Lower lobe of right lung (tissue), 2 donors: ENCODE measurements at places on chromosomes 3 and 15.

GRCh38 chr3:76565496-76566210 is 474.2 kb upstream of the ROBO2 start:
- no peak overlapping the region for H3K27ac ChIP-seq
- H3K4me1 ChIP-seq = no peaks in the 10 kb centered on the region
- no peak overlapping the region for H3K4me3 ChIP-seq
- H3K27me3 ChIP-seq = no peaks in the 10 kb centered on the region
- no peak for DNase-seq

GRCh38 chr3:145370870-145371269 is 790.1 kb downstream of the PLOD2 start:
- H3K27ac ChIP-seq = no peak overlapping the region
- H3K27me3 ChIP-seq = no peaks in the 10 kb centered on the region
- H3K36me3 ChIP-seq = no peaks in the 10 kb centered on the region

DNA sequence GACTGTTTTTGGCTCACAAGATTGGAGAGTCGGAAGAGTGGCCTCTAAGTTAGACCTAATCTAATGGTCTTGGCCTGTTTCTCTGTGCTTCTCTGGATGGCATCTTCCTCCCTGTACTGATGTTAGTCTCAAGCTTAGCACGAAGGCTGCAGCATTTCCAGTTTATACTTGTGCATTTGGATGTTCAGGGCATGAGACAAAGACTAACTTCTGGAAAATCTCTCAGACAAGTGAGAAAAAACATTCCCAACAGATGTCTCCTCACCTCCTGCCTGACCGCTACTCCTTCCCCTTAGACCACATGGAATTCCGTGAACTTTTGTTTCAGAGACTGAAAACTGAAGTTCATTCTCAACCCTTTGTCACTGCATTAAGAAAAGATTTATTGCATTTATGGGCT is 410.8 kb upstream of the MCTP2 start:
- H3K27me3 ChIP-seq = no peaks in the 10 kb centered on the region
- no peak overlapping the region for H3K27ac ChIP-seq
- no peak overlapping the region for H3K4me3 ChIP-seq
- no peaks in the 10 kb centered on the region for H3K36me3 ChIP-seq
- H3K4me1 ChIP-seq = no peaks in the 10 kb centered on the region

GRCh38 chr15:92636401-92636907 is 19.1 kb downstream of the FAM174B start:
- peak overlapping the region; percentile 77 for H3K27ac ChIP-seq
- no peaks in the 10 kb centered on the region for H3K36me3 ChIP-seq
- no peak for DNase-seq
- H3K27me3 ChIP-seq = no peaks in the 10 kb centered on the region
- peaks cover 33% of the 10 kb centered on the region for H3K4me1 ChIP-seq

GRCh38 chr15:93087825-93088199 is 1.2 kb downstream of the RGMA start:
- peak overlapping the region; percentile 52 for H3K4me3 ChIP-seq
- peaks cover 57% of the 10 kb centered on the region for H3K27me3 ChIP-seq
- no peak overlapping the region for H3K27ac ChIP-seq
- DNase-seq = peak; percentile 73
- H3K4me1 ChIP-seq = peaks cover 17% of the 10 kb centered on the region

DNA sequence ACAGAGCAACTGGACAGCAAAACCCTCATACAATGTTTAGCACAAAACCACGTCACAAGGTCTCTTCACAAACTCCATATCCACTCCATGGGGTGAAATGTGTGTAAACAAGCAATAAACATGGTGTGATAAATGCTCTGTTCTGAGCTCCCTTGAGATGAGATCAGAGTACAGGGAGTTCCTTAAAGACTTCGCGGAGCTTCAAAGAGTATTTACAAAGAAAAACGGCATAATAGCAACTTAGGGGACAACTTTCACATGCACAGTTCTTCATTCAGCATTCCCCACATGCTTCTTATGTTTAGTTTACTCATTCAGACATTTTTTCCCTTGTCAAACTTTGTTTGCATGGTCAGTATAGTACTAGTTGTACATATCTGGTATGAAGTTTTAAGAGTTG is 52.5 kb upstream of the SUCLG2 start:
- no peaks in the 10 kb centered on the region for H3K4me1 ChIP-seq
- DNase-seq = no peak
- no peaks in the 10 kb centered on the region for H3K36me3 ChIP-seq
